Spleen (tissue), 13 donors: ENCODE measurements at places on chromosomes 16 and 17. TPM values are rescaled to one million over a fixed set of nuclear protein-coding genes. Genes with fewer than 3 reads are reported as not detected.

- H3K4me3 ChIP-seq: no peak overlapping the region
- H3K27me3 ChIP-seq: no peaks in the 10 kb centered on the region
- peaks cover 22% of the 10 kb centered on the region for H3K4me1 ChIP-seq
- H3K27ac ChIP-seq: no peak overlapping the region
- DNase-seq: no peak
- peaks cover 27% of the 10 kb centered on the region for H3K36me3 ChIP-seq
Observed at GRCh38 chr16:30986129-30986991, 1.4 kb downstream of the HSD3B7 start.

Gene RPA1
- total RNA-seq: 25.2 TPM

Gene TP53TG3B
- total RNA-seq: not detected

Gene PDE6G
- total RNA-seq: 26.1 TPM

DNA sequence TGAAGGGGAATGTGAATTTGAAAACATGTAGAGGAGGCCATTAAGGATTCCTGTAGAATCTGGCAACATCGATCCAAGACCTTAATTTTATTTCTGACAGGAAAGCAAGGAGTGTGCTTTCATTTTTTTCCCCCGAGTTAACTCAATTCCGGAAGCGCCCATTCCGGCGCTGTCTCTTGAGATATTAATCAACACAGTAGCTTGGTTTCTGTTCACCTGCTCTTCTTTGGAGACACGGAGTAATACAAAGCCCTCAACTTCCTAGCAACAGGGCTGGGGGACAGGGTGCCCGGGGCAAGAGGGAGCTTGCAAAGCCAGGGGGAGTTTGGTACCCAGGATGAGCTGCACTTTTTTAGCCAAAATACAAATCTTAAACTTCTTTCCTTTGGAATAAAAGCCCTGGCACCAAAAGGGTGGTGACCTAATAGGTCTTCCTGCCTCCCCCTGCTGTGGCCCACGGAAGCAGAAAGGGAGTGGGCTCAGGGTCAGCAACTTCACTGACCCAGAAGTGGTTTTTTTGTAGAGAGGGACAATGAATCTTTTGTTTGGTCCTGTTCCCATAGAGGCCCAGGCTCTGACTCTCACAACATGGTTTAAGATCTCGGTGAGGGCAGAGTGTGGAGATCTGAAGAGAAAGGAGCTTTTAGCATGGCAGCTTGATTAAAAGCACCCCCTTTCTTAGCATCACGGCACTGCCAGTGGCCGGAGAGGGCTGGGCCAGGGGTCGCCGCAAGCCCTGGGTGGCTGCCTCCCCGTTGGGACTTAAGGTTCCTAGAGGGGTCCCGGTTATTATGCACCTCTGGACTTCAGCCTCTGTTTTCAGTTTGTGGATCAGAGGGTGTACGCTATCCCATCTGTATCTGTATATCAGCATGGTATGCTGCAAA, 207.3 kb downstream of the CCDC182 start:
- no peaks in the 10 kb centered on the region for H3K27me3 ChIP-seq
- peaks cover 61% of the 10 kb centered on the region for H3K4me1 ChIP-seq
- no peak overlapping the region for H3K4me3 ChIP-seq
- no peaks in the 10 kb centered on the region for H3K36me3 ChIP-seq
- no peak for DNase-seq

Gene CDK5R1
- 20.1 TPM for total RNA-seq

GRCh38 chr17:7835814-7836595, 2.0 kb downstream of the KDM6B start:
- H3K27ac ChIP-seq: peak overlapping the region; percentile 88
- H3K27me3 ChIP-seq: peaks cover 4% of the 10 kb centered on the region
- no peak for DNase-seq
- peaks cover 75% of the 10 kb centered on the region for H3K4me1 ChIP-seq

GRCh38 chr16:15951852-15952251, 2.4 kb downstream of the ABCC1 start:
- no peak for DNase-seq
- no peaks in the 10 kb centered on the region for H3K27me3 ChIP-seq
- H3K36me3 ChIP-seq: no peaks in the 10 kb centered on the region
- H3K4me3 ChIP-seq: no peak overlapping the region
- peak overlapping the region; percentile 91 for H3K27ac ChIP-seq

Gene SEPTIN1
- total RNA-seq: 42.5 TPM

DNA sequence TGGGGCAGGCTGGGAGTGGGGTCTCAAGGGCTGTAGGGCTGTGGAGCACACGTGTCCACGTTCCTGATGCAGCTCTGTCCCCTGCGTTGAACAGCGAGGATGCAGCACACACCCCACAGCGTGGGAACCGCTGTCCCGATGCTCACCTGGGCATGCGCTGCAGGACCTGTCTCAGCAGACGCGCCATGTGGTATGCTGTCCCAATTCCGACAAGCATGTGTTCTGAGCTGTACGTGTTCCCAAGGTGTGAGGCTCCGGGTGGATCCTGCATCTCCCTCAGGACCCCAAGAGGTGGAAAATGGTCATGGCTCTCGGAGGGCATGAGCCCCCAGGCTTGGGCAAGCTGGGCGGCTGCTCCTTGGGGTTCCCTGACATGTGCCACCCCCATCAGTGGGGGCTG, 34.2 kb downstream of the ENGASE start:
- H3K4me1 ChIP-seq: no peaks in the 10 kb centered on the region
- H3K4me3 ChIP-seq: no peak overlapping the region
- H3K36me3 ChIP-seq: no peaks in the 10 kb centered on the region
- H3K27me3 ChIP-seq: peaks cover 1% of the 10 kb centered on the region

DNA sequence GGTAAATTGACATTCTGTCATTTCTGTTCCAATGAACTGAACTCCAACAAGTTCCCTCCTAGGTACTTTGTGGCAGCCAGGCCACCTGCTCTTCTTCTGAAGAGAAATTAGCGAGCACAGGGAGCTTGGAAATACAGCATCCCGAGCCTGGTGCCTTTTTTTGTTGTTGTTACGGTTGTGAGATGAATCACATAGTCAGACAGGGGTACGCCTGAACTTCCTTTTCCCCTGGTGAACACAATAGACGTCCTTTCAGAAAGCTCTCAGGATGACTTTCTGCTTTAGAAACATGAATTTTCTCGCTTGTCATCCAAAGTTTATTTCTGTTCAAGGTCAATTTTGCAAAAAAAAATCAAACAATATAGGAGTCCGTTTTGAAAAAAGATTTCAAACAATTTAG, 53.9 kb upstream of the XYLT1 start:
- no peaks in the 10 kb centered on the region for H3K27me3 ChIP-seq
- peaks cover under 1% of the 10 kb centered on the region for H3K4me1 ChIP-seq
- H3K4me3 ChIP-seq: no peak overlapping the region
- DNase-seq: no peak
- H3K36me3 ChIP-seq: no peaks in the 10 kb centered on the region
- H3K27ac ChIP-seq: no peak overlapping the region

DNA sequence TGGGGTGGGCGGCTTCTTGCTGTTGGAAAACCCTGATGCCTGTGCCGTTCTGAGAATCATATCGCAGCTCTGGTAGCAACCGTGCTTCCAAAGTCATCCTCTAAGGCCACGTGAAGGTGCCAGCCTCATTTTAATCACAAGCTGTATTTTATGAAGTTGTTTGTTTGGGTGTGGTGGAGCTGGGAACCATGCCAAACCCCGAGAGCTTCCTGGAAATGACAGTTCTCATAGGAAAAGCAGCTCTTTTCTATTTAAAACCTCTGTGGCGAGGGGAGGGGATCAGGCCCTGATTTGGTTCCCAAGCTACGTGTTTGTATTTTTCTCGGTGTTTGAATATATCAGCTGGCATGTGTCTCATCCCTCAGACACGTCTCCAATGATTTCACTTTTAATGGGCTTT, 21.7 kb downstream of the KNOP1 start:
- H3K27me3 ChIP-seq: no peaks in the 10 kb centered on the region
- peaks cover 27% of the 10 kb centered on the region for H3K4me1 ChIP-seq
- no peak overlapping the region for H3K4me3 ChIP-seq
- DNase-seq: peak; percentile 73

Gene TNFRSF13B
- total RNA-seq: 25.1 TPM

GRCh38 chr16:783404-784161, 4.6 kb downstream of the RPUSD1 start:
- no peak overlapping the region for H3K27ac ChIP-seq
- no peaks in the 10 kb centered on the region for H3K27me3 ChIP-seq
- no peak for DNase-seq
- H3K4me1 ChIP-seq: peaks cover 12% of the 10 kb centered on the region
- no peak overlapping the region for H3K4me3 ChIP-seq

DNA sequence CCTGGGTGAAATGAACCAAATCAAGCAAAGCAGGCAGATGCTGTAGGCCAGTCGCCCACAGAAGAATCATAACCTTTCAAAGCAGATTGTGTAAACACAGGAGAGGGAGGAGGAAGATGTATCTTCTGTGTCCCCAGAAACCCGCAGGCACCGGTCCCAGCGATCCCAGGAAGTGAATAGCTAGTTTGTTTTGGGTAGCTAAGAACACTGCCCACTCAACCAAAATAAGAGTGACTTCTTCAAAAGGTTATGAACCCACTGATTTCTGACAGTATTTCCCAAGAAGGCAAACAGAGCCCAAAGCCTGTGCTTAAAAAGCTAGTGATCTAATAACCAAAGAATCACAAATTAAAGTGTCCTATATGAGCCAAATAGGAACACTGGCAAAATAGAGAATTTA, 67.8 kb downstream of the GRIN2A start:
- no peak for DNase-seq
- H3K36me3 ChIP-seq: no peaks in the 10 kb centered on the region
- H3K4me1 ChIP-seq: no peaks in the 10 kb centered on the region

- peak overlapping the region; percentile 78 for H3K27ac ChIP-seq
- H3K27me3 ChIP-seq: no peaks in the 10 kb centered on the region
- H3K4me1 ChIP-seq: no peaks in the 10 kb centered on the region
- H3K4me3 ChIP-seq: no peak overlapping the region
- DNase-seq: no peak
Observed at GRCh38 chr17:8420041-8420934, 15.4 kb upstream of the NDEL1 start.

GRCh38 chr16:86129541-86129940, 230.6 kb downstream of the IRF8 start:
- H3K27ac ChIP-seq: no peak overlapping the region
- H3K36me3 ChIP-seq: no peaks in the 10 kb centered on the region
- peaks cover 27% of the 10 kb centered on the region for H3K27me3 ChIP-seq
- no peak for DNase-seq

Gene IGFALS
- total RNA-seq: 0.21 TPM

GRCh38 chr17:49035470-49036269, 38.5 kb downstream of the IGF2BP1 start:
- DNase-seq: no peak
- no peak overlapping the region for H3K27ac ChIP-seq
- no peak overlapping the region for H3K4me3 ChIP-seq

Gene CNGB1
- total RNA-seq: not detected

- no peak overlapping the region for H3K4me3 ChIP-seq
- H3K27me3 ChIP-seq: no peaks in the 10 kb centered on the region
- H3K36me3 ChIP-seq: peaks cover 68% of the 10 kb centered on the region
- H3K4me1 ChIP-seq: peaks cover 25% of the 10 kb centered on the region
Observed at GRCh38 chr17:42341568-42341967, 46.7 kb downstream of the STAT3 start.

Gene C1QTNF1
- total RNA-seq: 69.9 TPM

DNA sequence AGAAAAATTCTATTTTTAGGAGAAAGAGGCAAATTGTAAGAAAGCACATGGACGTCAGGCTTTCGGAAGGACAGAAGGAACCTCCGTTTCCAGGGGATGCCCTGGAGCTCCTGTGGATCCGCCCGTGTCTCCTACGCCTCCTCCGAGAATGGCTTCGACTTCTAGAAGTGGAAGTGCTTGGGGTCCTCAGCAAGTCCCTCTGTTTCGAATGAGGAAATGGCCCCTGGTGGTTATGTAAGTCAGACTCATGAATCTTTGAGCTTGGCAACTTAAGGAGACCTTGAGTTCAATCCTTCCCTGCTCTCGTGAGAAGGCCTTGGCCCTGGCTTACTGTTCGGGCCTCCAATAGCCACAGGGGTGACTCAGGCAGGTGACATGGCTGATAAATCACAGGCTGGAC, 38.9 kb downstream of the COX4I1 start:
- DNase-seq: peak; percentile 57
- peak overlapping the region; percentile 13 for H3K27ac ChIP-seq
- H3K4me3 ChIP-seq: no peak overlapping the region
- H3K36me3 ChIP-seq: no peaks in the 10 kb centered on the region
- no peaks in the 10 kb centered on the region for H3K4me1 ChIP-seq

GRCh38 chr17:48030531-48030930, 7.1 kb downstream of the COPZ2 start:
- H3K27ac ChIP-seq: no peak overlapping the region
- no peaks in the 10 kb centered on the region for H3K27me3 ChIP-seq
- H3K4me3 ChIP-seq: no peak overlapping the region
- DNase-seq: no peak

DNA sequence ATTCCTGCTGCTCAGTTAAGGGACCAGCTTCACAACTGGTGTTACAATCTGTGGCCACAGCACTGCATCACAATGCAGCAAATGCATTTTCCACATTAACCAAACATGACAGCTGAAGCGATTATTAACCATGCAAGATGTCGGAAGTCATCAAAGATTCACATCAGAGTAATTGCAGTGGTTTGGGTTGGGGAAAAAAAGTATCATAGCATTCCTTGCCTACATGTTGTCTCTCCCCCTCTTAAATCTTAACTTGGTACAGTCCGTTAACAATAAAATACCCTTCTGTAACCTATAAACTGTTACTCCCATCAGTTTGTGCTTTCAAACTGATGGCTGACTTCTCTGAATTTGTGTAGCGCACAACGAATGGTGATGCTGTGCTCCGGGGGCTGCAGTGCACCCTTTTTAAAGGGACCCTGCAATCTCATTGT, 51.6 kb downstream of the NUP93 start:
- no peak for DNase-seq
- no peak overlapping the region for H3K27ac ChIP-seq
- no peaks in the 10 kb centered on the region for H3K27me3 ChIP-seq
- no peak overlapping the region for H3K4me3 ChIP-seq

DNA sequence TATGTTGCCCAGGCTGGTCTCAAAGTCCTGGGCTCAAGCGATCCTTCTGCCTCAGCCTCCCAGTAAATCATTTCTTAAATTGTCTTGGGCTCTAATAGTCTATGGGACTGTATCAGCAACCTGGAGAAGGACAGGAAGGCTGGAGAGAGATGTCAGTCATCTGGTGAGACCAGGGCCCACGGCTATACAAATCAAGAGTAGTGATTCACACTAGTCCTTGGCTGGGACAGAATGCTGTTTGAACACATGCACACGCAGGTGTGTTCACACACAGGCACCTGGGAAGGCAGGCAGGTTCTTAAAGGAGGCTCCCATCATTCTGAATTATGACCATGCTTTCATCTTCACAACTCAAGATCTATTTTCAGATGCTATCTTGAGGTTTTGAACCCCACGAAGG, 14.1 kb downstream of the NQO1 start:
- no peaks in the 10 kb centered on the region for H3K27me3 ChIP-seq
- no peak overlapping the region for H3K27ac ChIP-seq
- no peak for DNase-seq
- no peak overlapping the region for H3K4me3 ChIP-seq

Gene RSPRY1
- total RNA-seq: 31.1 TPM

DNA sequence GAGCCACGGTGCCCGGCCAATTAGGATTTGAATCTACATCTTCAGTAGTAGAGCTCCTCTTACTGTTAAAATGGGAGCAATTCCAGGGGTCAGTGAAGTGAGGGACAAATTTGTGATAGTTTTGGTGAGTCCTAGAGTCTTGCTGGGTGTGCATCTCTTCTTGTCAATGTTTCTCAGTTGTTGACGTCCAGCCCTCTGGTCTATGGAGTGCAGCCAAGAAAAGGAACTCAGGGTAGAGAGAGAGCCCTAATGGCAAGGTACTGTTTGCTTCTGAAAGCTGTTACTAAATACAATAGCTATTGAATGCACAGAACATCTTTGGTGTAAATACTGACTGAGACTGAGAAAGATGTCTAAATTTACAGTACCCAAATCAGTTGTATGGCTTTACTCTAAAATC, 282.5 kb upstream of the SALL1 start:
- H3K27ac ChIP-seq: no peak overlapping the region
- H3K27me3 ChIP-seq: no peaks in the 10 kb centered on the region
- no peaks in the 10 kb centered on the region for H3K36me3 ChIP-seq
